ENCODE measurements at places on chromosomes 11 and 22.

- DNase-seq, result no peak
Observed at GRCh38 chr22:24400726-24401596, 26.4 kb upstream of the ADORA2A start.

DNA sequence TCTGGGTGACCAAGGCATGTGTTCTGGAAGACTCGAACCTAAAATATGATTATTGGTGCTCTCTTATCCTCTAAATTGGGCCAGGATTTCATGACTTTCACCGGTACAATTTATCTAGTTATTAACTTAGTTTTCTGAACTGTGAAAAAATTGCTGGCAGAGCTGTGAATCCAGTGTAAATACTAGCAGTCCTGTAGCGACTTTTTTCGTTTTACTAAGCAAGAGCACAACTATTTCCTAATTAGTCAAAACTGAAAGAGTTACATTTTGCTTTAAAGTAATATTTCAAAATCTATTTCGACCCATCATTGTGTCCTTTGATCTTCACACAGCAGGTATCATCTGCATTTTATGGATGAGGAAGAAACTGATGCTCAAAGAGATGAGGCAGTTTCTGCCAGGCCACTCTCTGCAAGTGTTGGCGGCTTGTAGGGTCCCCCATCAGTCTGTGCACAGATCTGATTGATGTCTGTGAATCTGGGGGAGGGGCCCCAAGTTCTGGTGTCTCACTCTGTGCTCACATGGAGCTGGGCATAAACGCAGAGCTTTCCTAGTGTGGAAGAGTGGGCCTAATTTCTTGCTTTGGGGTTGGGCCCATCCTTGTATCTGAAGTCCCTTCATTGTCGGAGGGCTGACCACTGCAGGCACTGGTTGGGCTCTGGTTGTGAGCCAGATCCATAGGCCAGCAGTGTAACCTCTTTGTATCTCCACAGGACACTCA, 1.4 kb upstream of the TRMT2A start:
- peak; percentile 43 for DNase-seq

DNA sequence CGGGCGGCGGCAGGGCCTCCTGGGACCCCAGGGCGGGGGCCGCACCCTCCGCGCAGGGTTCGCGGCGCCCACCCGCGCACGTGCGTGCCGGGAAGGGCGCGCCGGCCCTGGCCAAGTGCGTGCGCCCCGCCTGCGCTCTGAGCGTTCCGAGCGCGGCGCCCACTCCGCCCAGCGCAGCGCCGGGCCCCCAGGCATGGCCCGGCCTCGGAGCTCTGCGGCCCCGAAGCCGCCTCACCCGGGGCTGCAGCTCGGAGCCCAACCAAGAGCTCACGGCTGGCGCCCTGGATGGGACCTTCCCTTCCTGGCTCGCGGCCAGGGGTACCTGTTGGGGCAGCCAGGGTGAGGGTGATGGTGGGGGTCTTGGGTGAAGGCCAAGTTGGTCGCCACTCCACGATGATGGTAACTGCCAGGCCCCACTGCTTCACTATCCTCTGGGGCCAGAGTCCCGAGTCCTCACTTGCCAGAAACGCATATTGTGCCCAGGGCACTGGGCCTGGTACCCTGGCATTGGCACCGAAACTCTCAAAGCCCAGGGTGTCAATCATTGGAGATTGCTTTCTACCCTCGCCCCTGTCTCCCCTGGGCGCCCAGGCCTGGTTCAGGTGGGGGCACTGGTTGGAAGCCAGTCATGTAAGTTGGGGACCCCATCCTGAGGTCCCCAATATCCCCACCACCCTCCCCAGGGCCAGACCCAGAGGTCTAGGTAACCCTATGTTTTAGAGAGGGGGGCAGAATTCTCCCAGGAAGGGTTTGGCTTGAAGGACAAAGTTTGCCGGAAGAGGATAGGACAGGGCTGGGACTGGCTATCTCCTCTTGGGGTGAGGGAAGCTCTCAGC, 882 bp downstream of the ANO1 start:
- DNase-seq, result no peak

DNA sequence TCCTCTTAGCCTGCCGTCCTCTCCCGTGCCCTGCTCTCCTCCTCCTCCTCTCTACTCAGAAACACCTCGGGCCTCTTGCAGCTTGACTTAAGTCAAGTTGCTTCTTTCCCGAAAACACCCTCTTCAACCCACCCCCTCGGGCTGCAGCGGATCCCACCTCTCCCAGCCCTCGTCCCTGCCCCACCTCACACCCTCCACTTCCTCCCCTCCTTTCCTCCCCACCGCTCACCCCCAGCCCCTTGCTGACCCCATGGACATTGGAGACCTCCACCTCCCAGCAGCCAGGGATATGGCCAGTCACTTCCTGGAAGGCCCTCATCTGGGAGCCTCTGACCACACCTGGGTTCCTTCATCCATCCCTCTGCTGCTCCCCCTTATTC, 8.5 kb upstream of the CYTH4 start:
- no peak for DNase-seq
